ENCODE measurements at places on chromosomes 16 and 17. TPM values are rescaled to one million over a fixed set of nuclear protein-coding genes. Genes with fewer than 3 reads are reported as not detected.

DNA sequence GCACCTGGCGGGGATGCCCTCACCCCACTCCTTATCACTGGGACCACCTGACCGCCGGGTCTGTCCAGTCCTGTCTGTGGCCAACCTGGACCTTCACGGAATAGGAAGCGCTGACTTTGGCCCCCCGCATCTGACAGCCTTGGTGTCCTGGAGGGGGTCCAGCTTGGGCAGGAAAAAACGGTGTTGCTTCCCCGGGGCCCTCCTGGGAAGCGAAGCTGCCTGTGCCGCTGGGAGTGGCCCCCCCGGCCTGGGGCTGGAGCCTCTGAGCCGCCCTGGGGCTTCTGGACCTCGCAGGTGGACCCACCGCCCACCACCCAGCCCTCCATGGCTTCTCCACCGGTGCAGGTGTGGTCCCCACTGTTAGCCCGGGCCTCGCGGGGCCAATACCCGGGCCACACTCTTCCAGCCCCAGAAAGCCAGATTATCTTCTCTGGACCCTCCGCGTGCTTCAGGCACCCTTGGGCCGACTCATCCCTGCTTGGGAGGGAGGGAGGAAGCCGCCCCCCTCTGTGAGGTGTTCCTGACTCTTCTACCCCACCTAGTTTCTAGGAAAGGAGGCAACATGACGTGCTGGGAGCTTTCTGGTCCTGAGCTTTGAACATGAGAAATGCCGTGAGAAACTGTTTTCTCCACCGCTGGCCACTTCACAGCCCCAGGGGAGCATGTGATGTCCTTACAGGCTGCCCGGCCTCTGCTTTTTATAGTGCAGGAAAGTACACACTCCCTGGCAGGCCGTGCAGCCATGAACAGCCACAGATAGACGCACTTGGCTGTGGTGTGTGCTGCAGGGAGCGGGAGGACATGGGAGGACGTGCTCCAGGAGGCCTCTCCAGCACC is 1.1 kb downstream of the C1QTNF1 start:
- peak; percentile 78 for DNase-seq

DNA sequence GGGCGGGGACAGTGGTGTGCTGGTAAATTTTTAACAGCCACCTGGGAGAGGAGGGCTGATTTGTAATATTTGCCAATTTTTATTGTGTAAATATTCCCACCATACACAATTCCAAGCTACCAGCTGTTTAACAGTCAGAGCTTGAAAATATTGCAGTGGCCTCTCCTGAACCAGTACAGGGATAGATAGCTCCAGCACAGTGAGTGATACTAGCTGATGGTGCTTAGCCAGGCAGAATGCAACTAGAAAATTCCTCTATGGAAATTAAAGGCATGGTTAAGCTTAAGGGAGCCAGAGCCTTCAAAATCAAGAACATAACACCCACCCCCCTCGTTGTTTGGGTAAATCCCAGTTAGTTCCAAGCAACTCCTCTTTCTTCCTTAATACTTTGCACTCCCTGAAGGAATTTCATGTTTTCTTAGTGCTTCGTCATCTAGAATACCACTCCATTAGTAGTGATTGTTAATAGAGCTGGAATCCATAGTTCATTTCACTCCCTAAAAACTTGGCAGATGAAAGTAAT is 96.6 kb downstream of the CYB561 start:
- no peak for DNase-seq

NTN1 gene
- 3.2 TPM for total RNA-seq

GRCh38 chr16:78227855-78228254 is 128.4 kb downstream of the WWOX start:
- DNase-seq: no peak

DNA sequence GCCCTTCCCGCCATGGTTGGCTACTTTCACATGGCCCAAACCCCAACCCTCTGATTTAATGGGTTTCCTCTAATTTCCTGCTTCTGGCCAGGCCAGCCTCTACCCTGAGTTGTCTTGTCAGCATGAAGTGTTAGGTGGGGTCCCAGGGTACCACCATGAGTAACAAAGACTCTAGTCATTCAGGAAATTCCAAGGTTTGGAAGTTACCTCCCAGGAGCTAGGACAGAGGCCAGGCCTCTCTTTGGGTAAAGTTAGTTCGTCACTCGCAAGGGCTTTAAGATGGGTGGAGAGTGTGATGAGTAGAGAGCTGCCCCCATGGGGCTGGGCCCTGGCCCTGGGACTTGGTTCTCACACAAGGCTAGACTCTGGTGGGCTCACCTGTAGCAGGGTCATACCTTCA is 54.6 kb downstream of the PLD6 start:
- DNase-seq: no peak
